ENCODE measurements at places on chromosomes 1 and 21.

GRCh38 chr1:16903054-16903453 lies 7.3 kb downstream of the RNU1-2 start:
- DNase-seq = no peak

DNA sequence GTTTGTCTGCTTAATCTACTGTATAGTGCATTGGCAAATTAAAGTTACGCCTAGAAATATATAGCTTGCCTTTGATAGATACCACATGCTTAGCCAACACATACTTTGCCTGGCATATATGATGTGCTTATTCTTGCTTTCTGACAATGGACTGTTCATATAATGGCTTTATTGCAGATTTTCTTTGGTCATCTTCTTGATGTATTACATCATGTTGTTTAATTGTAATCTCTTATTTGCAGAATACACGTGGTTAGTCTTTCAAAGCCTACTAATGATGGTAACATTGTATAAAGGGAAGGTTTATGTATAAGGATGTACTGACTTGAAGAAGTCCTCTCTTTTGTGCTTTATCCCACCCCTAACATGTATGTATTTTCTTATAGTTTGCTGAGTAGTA lies 201.5 kb downstream of the PDE4B start:
- DNase-seq = no peak

GRCh38 chr1:49187056-49187455 lies 410.4 kb upstream of the BEND5 start:
- no peak for DNase-seq

DNA sequence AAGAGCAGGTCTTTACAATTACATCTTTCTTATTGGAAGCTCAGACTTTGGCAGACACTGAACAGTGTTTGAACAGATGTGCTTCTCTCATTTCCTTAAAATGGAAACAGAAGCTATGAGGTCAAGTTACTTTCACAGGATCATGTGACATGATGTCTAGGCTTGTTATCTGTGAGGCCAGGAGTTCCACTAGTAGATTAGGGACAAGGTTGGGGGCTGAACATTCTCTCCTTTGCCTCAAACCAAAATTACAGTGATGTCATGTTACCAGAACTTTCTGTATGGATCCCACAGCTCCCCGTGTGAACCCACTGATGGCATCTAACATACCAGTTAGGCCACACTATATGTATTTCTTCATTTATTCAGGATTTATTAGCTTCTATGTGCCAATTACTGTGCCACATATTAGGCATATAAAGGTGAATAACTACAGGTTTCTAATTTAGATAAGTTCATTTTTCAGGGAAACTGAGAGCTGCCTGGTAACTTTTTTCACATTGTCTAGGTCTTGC lies 6.0 kb downstream of the DYNLT5 start:
- no peak for DNase-seq
